Activated CD8-positive, alpha-beta T cell treated with anti-CD3 and anti-CD28 coated beads, Interleukin-2, amount 10 ng/mL, durations not matched to agents 7 days and 5 days (primary cell): ENCODE measurements at places on chromosomes 7 and 10. TPM values are rescaled to one million over a fixed set of nuclear protein-coding genes. Genes with fewer than 3 reads are reported as not detected.

GRCh38 chr7:93043385-93043985 is 74.3 kb downstream of the SAMD9 start:
- no peak overlapping the region for H3K4me3 ChIP-seq
- H3K27me3 ChIP-seq = peaks cover 2% of the 10 kb centered on the region
- no peak overlapping the region for H3K27ac ChIP-seq

GRCh38 chr7:139784648-139785047 is 6.8 kb upstream of the HIPK2 start:
- DNase-seq = no peak
- H3K27ac ChIP-seq = no peak overlapping the region
- H3K4me3 ChIP-seq = no peak overlapping the region
- no peaks in the 10 kb centered on the region for H3K36me3 ChIP-seq
- H3K4me1 ChIP-seq = no peaks in the 10 kb centered on the region

DNA sequence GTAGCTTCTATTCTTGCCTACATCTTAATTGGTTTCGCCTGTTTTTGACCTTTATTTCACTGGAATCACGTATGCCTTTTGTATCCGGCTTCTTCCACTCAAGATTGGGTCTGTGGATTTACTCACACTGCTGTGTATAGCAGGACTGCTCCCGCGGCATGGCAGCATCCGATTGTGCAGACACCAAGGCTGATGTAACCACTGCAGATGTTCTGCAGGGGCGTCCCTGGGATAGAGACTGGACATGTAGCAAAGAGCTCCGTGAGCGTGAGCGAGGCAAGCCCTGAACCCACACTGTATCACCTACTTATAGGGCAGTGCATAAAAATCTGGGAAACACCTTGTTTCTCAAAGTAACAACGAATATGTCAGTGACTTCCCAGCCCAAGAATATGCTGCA is 11.4 kb upstream of the IDI2 start:
- DNase-seq = no peak
- no peak overlapping the region for H3K27ac ChIP-seq
- peaks cover 9% of the 10 kb centered on the region for H3K4me1 ChIP-seq
- no peaks in the 10 kb centered on the region for H3K27me3 ChIP-seq

DNA sequence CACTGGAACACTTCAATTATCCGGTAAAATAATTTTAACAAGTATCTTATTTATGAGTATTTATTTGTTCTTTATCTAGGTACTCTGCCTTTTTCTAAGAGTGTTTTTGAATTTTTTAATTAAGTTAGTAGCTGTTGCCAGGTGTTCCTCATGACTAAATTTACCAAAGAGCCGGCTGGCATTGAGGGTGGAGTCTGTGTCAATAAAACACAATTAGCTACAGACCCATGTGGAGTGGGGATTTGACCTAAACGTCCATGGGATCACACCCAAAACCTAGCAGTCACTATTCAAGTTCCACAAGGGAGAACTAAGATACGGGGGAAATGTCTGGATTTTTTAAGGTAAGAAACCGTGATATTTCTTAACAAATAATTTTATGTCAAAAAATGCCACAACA is 9.8 kb downstream of the SLC16A12 start:
- no peaks in the 10 kb centered on the region for H3K36me3 ChIP-seq
- H3K4me3 ChIP-seq = no peak overlapping the region
- no peaks in the 10 kb centered on the region for H3K4me1 ChIP-seq
- H3K27ac ChIP-seq = no peak overlapping the region
- DNase-seq = no peak

DNA sequence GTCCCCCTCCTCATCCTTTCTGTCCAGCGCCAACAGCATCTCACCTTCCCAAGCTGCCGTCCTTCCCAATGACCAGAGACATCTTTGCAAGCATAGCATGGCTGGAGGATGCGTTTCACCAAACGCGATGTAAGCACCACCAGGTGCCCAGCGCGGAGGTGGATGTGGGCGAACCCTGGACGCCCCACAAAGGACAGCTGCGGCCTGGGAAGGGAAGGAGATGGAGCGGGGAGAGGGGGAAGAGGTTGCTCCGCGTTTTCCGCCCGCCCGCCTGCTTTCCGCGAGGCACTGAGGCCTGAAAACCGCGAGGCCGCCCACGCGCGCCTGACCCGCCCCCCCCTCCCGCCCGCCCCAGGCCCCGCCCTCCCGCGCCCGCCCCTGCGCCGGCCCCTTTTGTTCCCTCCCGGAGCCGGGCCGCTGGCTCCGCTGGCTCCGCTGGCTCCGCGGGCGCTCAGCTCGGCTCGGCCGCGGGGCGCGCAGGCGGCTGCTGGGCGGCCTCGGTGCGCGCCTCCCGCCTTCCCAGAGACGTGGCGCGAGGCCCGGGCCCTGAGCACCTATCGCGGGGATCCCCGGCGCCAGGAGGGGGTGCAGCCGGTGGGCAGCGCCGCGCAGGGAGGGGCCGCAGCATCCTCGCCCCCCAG is at the start of gene CLIP2:
CLIP2 (plus strand) TSS at position 390 of the 641 bp plus-strand sequence. CDS start 28,140 bp downstream, outside the sequence.
- H3K4me3 ChIP-seq = peak within 1 kb of the TSS; percentile 73
- H3K27ac ChIP-seq = peak within 1 kb of the TSS; percentile 71
- DNase-seq = peak; percentile 78
- H3K4me1 ChIP-seq = peaks cover 27% of the 10 kb centered on the region
- no peaks in the 10 kb centered on the region for H3K36me3 ChIP-seq
- H3K27me3 ChIP-seq = peaks cover 40% of the 10 kb centered on the region

DNA sequence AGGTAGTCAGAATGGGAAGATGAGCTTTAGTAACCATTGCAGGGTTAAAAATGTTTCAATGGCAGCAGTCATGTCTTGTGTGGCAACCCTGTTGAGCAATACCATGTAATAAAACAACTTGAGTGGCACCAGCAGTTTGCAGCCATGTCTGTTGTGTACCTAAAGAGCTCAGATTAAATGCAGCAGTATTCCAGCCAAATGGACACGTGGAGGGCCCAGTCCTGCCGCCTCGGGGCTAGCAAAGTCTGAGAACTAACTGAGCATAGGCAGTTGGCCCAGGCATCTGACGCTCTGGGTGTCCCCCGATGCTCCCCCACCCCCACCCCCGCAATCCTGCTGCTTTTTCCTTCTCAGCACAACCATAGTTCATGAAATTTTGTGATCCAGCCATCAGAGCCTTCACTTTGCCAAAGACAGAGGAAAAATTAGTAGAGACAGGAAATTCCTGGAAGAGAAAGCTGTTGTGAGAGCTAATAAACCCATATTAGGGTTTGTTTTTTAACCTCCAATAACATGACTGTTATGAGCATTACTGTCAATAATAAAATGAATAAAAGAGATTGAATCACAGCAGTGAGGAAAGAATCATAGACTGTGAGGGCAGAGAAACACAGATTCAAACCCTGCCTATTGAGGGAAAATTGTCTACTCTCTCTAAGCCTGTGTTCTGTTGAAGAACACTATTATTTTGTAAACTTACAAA is 220.6 kb upstream of the RHOBTB1 start:
- H3K4me3 ChIP-seq = no peak overlapping the region
- no peak for DNase-seq
- H3K27me3 ChIP-seq = no peaks in the 10 kb centered on the region

GRCh38 chr10:2214805-2215204 is 477.5 kb upstream of the ADARB2 start:
- no peaks in the 10 kb centered on the region for H3K4me1 ChIP-seq
- H3K27me3 ChIP-seq = no peaks in the 10 kb centered on the region
- H3K4me3 ChIP-seq = no peak overlapping the region
- DNase-seq = no peak
- no peak overlapping the region for H3K27ac ChIP-seq

DNA sequence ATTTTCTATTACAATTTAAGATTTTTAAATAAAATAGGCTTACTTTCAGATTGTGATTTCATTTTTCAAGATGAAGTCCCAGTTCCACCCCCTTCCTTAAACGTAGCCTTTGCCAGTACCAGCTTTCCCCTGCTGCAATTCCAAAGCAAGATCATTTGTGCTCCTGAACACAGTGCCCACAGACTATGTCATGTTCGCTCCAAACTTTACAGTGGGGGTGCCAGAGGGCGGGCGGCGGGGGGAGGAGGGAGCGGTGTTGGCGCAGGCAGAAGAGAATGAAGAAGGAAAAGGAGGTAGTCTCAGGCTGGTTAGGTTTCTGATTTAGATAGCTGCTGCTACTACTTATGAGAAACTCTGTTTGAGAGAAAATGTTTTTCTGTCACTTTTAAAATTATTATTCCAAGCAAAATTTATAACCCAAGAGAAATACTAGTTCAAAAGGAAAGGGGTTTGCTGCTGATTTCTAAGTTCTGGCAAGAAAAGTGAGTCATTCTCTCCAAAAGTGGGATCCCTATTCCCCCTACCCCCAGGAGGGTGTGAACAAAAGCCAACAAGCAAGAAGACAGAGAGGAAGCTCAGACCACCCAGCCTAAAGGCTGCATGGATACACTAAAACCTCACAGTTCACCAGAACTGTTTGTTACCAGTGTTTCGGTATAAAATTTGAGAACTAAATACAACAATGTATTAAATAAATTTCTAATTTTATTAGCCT is 109.6 kb downstream of the SRPK2 start:
- peaks cover 3% of the 10 kb centered on the region for H3K4me1 ChIP-seq
- no peaks in the 10 kb centered on the region for H3K27me3 ChIP-seq
- no peak overlapping the region for H3K27ac ChIP-seq

DNA sequence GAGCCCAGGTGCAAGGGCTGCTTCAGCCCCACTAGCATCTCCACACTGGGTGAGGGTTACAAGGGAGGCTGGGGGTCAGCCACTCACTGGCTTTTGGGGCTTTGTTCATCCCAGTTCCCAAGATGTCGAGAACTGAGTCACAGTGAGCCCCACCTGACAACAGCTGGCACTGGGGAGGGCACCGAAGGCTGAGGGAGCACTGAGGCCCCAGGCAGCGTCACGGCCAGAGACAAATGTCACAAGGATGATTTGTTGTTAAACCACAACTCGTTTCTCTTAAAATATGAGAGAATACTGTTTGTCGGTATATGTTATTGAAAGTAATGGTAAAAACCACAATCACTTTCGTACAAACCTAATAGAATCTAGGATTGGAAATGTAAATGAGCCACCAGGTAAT is 219.9 kb downstream of the CELF2 start:
- H3K36me3 ChIP-seq = peaks cover 80% of the 10 kb centered on the region
- H3K4me3 ChIP-seq = no peak overlapping the region
- H3K27ac ChIP-seq = peak overlapping the region; percentile 45

GRCh38 chr10:93601774-93602162 is 733 bp upstream of the RBP4 start:
- no peak overlapping the region for H3K27ac ChIP-seq
- no peaks in the 10 kb centered on the region for H3K36me3 ChIP-seq
- H3K27me3 ChIP-seq = peaks cover 40% of the 10 kb centered on the region
- H3K4me3 ChIP-seq = no peak overlapping the region

DNA sequence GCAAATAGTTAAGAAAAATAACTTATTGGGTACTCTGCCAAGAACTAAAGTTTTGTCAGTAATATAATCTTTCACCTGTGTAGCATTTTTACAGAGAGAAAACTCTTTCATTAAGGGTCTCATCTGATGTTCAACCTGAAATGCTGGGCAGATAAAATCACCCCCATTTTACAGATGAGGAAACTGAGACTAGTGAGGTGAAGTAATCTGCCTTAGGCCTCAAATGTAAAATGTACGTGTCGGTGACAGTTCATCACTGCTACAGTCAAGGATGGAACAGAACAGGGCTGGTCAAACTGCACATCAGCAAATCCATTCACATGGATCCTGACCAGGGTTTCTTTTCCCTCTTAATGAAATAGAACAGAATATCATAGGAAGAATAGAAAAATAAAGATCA is 121.8 kb downstream of the RAPGEF5 start:
- peaks cover 10% of the 10 kb centered on the region for H3K27me3 ChIP-seq
- H3K36me3 ChIP-seq = no peaks in the 10 kb centered on the region
- no peaks in the 10 kb centered on the region for H3K4me1 ChIP-seq
- H3K4me3 ChIP-seq = no peak overlapping the region
- H3K27ac ChIP-seq = no peak overlapping the region

DNA sequence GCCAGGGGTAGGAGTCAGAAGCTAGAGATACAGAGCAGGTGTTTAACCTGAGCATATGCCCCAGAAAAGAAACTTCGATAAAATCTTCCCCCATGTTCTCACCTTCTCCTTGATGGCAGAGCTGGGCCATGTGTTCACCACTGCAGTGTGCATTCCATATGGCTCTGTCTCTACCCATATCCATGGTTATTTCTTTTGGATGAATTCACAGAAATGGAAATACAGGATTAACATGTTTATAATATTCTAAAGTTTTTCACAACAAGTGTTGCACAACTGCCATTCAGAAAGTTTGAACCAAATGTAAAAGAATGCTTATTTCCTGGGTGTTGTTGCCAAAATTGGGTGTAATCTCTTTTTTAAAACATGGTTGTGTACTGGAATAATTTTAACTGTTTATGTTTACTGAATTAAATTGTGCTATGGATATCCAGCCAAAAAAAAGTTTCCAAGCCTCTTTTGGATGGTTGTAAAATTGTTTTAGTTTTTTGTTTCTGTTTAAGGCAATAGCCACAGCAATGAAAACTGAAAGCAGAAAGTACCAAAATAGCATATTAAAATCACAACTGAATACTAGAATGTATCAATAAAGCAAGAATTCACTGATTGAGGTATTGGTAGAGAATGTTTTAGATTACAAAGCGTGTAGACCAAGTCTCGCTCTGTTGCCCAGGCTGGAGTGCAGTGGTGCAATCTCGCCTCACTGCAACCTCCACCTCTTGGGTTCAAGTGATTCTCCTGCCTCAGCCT is 19.9 kb upstream of the CCNY start:
- H3K4me1 ChIP-seq = peaks cover 3% of the 10 kb centered on the region
- peaks cover 35% of the 10 kb centered on the region for H3K36me3 ChIP-seq
- no peak for DNase-seq
- H3K27me3 ChIP-seq = no peaks in the 10 kb centered on the region

GRCh38 chr10:4243651-4244050 is 458.6 kb upstream of the KLF6 start:
- H3K27me3 ChIP-seq = no peaks in the 10 kb centered on the region
- H3K4me3 ChIP-seq = no peak overlapping the region
- no peak overlapping the region for H3K27ac ChIP-seq
- H3K36me3 ChIP-seq = no peaks in the 10 kb centered on the region

DNA sequence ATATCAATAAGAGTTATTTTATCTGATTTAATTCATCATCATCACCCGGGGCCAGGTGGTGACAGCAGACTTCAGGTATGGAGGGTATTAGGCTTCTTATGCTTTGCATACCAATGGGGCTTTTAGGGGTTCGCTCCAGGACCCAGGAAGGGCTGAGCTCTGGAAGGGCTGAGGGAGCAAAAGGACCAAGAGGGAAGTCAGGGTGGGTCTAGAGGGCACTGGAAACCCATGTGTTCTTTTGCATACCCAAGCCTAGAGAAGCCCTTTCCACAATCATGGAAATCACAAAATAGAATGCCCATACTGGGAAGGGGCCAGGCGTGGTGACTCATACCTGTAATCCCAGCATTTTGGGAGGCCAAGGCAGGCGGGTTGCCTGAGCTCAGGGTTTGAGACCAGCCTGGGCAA is 30.9 kb upstream of the VCL start:
- no peaks in the 10 kb centered on the region for H3K36me3 ChIP-seq
- peaks cover 9% of the 10 kb centered on the region for H3K27me3 ChIP-seq
- no peak for DNase-seq
- H3K27ac ChIP-seq = no peak overlapping the region
- H3K4me3 ChIP-seq = no peak overlapping the region
- H3K4me1 ChIP-seq = peaks cover 5% of the 10 kb centered on the region

- H3K27ac ChIP-seq = no peak overlapping the region
- H3K27me3 ChIP-seq = peaks cover 3% of the 10 kb centered on the region
- no peaks in the 10 kb centered on the region for H3K4me1 ChIP-seq
- no peak for DNase-seq
Measured at GRCh38 chr10:44244745-44245600, 139.9 kb downstream of the CXCL12 start.

The DGKI gene
- not detected for total RNA-seq

The ASL gene
- total RNA-seq = 29.9 TPM

The ZCWPW1 gene
- total RNA-seq = 2.8 TPM

The WNT8B gene
- 0.18 TPM for total RNA-seq

The EBF3 gene
- total RNA-seq = not detected

The CALN1 gene
- total RNA-seq = not detected

The FLNC gene
- total RNA-seq = not detected

The PPP3CB gene
- total RNA-seq = 38.9 TPM

The TPST1 gene
- total RNA-seq = 1.8 TPM

The TAS2R5 gene
- 0.99 TPM for total RNA-seq

The SUMF2 gene
- 124 TPM for total RNA-seq
